Right ventricle myocardium superior (tissue), 1 donor: ENCODE measurements at places on chromosomes 12 and 14. TPM values are rescaled to one million over a fixed set of nuclear protein-coding genes. Genes with fewer than 3 reads are reported as not detected.

GRCh38 chr14:67883717-67884116, 64.1 kb downstream of the RAD51B start:
- no peak for DNase-seq

Gene KRT78
- not detected for total RNA-seq

- no peak for DNase-seq
Observed at GRCh38 chr12:19095331-19095730, 34.2 kb upstream of the PLEKHA5 start.

- peak; percentile 37 for DNase-seq
Observed at GRCh38 chr14:103537175-103537990, 8.4 kb downstream of the TRMT61A start.

GRCh38 chr12:80509781-80510556, 65.9 kb downstream of the PTPRQ start:
- DNase-seq = no peak

Gene AQP6
- total RNA-seq = not detected

Gene MSI1
- 5.4 TPM for total RNA-seq

GRCh38 chr12:116927244-116927940, 16.6 kb downstream of the FBXW8 start:
- no peak for DNase-seq

DNA sequence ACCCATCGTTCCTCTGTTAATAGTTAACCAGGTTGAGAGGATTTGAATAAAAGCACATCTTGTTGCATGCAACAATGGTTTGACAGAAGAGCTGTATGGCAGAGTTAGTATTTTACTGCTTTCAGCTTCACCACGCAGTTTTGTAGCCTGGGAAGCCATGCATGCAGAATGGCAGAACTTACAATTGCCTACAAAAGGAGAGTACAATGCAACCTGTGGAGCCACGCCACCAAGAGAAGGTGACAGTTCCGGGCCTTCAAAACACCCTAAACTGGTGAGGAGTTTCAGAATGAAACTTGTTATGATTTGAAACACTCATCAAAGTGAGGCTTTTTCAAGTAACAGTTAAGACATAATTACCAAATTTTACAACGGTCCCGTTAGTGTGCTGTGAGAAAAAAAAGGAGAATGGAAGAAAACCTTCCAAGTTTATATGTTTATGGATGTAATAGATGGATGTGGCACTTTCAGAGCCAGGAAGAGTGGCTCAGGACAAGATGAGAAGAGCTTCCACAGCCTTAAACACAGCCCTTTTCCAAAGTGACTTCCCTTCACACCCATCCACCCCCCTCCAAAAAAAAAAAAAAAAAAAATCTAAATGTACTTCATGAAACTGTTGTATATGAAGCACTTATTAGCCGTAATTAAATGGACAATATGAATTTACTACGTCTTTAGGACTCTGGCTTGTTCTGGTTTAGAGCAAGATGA, 158.7 kb downstream of the EGLN3 start:
- no peak for DNase-seq

GRCh38 chr14:76375947-76376404, at the start of gene ESRRB:
Gene ESRRB (plus strand): TSS chr14:76376137. CDS start chr14:76376402, 265 bp downstream.
- no peak for DNase-seq

GRCh38 chr14:33932033-33932432, 18.8 kb downstream of the EGLN3 start:
- no peak for DNase-seq

Gene SLC41A2
- total RNA-seq = 3.0 TPM

Gene SCN8A
- total RNA-seq = 0.13 TPM

- no peak for DNase-seq
Observed at GRCh38 chr14:26687301-26687837, 89.5 kb upstream of the NOVA1 start.

Gene ACOT6
- not detected for total RNA-seq

DNA sequence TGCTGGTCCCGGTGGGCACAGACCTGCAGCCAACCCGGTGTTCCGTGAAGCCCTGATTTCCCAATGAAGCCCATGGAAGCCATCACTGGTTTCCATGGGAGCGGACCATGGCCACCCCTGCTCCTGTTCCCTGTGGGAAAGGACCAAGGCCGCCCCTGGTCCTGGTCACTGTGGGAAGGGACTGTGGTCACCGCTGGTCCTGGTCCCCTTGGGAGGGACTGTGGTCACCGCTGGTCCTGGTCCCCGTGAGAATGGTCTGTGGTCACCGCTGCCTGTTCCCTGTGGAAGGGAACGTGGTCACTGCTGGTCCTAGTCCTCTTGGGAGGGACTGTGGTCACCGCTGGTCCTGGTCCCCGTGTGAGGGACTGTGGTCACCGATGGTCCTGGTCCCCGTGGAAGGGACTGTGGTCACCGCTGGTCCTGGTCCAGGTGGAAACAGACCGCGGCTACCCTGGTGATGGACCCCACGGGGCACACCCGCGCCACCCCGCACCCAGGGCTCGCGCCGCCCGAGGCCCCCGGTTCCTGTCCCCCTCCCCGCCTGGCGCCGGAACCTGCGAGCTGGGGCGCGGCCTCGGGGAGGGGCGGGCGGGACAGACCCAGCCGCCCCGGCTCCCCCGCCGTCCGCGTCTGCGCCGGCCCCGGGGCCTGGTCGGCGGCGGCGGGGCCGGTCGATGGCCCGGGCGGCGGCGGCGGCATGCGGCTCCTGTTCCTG, at the start of gene GLT1D1:
Gene GLT1D1 (plus strand): TSS at position 594 of the 715 bp plus-strand sequence. CDS start 104 bp downstream, at position 698.
- DNase-seq = no peak

DNA sequence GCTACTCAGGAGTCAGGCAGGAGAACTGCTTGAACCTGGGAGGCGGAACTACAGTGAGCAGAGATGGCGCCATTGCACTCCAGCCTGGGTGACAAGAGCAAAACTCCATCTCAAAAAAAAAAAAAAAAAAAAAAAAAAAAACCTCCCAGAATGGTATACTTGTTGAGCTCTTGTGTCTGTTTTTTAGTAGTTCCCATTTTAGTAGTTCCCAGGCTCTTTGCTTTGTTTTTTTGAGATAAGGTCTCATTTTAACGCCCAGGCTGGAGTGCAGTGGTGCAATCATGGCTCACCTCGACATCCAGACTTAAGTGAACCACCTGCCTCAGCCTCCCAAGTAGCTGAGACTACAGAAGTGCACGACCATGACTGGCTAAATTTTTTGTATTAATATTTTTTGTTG, 13.4 kb downstream of the ATXN2 start:
- DNase-seq = no peak

Gene SRRM4
- total RNA-seq = 0.30 TPM

DNA sequence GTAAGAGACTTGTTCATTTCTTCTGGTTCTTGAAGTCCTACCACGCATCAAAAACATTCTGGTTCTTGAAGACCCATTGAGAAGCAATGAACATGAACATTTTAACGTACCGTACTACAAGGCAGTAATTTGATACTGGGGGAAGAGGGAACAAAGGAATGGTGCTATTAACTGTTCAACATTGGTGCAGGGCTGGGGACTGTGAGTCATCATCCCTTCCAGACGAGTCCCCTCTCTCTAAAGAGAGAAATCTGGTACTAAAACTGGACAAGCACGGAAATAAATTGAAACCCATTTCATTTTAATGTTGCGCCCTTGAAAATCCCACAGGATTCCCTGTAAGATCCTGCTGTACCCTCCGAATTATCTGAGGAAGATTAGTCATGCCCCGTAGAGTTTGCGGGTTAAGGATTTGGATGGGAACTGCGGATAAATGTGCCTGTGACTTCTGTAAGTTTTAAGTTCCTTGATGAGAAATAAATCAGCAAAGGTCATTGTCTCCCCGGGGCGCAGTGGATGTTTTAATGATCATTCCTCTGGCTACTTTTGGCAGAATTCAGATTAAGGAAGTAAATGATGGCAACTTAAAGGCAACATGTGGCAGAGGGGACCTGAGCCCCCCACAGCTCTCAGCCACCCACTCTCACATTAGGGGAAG, 78.6 kb downstream of the KCNK13 start:
- no peak for DNase-seq

GRCh38 chr12:50041062-50041860, 16.0 kb upstream of the RACGAP1 start:
- no peak for DNase-seq

Gene SLC10A1
- total RNA-seq = not detected

Gene PTPN21
- total RNA-seq = 32.2 TPM

DNA sequence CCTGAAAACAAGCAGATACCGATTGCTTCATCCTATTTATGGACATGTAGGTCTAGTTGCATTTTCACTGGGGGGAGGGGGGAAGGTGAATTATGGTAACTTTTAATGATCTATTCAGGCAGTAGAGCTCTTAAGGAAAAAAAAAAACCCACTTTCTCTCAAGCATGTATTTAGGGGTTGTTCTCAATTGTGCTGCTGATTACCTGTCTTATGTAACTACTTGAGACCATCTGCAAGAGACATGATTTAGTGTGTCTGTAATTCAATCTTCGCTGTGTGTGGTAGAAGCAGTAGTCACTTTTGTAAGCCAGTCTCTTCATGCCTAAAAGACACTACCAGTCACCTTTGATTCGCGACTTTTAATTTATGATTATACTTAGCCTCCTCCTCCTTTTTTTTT, 8.9 kb downstream of the CALM1 start:
- DNase-seq = no peak
